ENCODE measurements at places on chromosomes 11 and 22.

DNA sequence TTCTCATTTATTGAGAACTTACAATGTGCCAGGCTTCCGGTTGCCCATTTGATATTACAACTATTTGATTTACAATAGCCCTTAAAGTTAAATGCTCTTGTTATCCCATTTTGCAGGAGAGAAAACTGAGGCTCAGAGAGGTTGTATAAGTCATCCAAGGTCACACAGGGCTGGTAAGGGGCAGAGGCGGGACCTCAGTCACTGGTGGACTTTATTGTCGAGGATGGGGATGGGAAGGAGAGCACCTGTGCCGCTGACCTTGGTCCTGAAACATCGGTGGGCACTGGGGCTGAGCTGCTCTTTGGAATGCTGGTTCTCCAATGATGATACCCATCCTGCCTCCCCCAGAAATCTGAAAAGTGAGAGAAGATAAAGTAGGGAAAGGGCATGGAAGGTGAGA is 265.4 kb downstream of the MIAT start:
- DNase-seq, result no peak

DNA sequence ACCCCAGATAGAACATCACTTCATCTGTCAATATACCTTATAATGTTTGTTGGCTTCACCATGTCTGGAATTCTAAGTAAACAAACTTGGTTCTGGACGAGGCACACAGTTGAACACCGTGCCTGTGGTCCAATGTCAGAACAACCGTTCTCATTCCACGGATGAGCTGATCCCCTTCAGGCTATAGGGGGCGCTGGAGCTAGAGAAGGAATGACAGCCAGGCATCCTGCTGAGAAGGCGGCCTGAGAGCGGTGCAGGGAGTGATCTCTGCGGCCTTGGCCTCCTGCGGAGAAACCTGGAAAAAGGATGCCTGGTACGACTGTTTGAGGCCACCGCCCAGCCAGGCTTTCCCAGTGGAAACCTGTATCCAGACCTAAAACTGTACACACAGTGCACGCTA is 48.7 kb downstream of the FDX1 start:
- DNase-seq, result no peak

DNA sequence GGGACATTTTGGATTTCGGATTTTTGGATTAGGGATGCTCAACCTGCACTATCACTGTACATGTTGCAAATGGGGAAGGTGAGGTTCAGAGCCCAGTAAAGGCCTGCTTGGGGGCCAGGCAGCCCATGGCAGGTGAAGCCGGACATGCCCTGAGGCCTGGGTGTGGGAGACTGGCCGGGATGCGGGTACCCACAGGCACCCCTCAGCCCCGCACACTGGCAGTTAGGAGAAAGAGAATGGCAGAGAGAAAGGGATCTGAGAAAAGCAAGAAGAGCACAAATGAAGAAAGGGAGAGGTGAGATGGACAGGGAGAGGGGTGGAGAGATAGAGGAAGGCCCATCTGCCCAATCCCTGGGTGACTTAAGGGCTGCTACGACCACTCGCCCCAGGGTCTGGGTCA is 52.8 kb downstream of the SCGB1A1 start:
- DNase-seq, result no peak

- no peak for DNase-seq
Measured at GRCh38 chr11:47394322-47395222, 13.8 kb upstream of the SLC39A13 start.

GRCh38 chr11:67415501-67416304 is at the start of gene CARNS1:
Gene CARNS1 (plus strand): TSS chr11:67415678. CDS start chr11:67416200, 522 bp downstream.
- DNase-seq, result no peak

GRCh38 chr22:21832291-21833290 is 34.9 kb downstream of the MAPK1 start:
- peak; percentile 15 for DNase-seq

DNA sequence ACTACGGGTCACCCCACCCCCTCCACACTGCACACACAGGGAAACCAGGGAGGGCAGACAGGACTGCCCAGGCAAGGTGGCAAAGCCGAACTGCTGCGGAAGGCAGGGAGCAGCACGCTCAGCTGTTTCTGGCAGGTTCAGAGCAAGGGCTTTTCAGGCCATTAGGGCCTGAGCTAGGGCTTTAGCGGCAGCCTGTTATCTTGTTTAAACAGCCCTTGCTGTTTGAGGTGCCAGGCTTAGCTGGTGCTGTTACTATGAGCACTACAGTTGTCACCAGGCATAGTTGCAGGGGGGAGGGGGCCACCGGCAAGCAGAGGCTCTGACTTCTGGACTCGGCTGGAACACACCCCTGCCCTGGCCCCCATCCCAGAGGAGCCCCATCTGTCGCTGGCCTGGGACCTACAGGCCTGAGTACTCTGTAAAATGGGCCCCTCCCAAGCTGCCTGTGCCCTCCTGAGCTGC is 34.9 kb downstream of the RSPH14 start:
- no peak for DNase-seq

GRCh38 chr11:114132944-114133394 is 73.5 kb downstream of the ZBTB16 start:
- DNase-seq, result peak; percentile 86

- no peak for DNase-seq
Measured at GRCh38 chr11:73159297-73159696, 17.2 kb upstream of the FCHSD2 start.

DNA sequence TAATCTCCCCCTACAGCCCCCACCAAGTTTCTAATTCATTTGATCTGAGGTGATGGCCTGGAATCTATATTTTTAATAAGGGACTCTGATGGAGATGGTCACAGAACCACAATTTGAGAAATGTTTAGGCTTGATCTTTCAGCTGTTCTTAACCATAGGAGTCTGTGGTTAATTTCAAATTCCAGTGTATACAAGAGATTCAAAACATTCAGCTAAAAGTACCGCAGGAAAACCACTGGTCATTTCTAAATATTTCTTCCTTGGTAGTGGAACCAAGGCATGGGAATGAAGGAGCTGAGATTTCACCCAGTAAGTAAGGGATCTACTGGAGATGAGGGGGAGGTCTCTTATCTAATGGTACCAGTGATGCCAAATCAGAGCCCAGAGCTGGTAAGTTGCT is 18.3 kb upstream of the GALNT18 start:
- no peak for DNase-seq

DNA sequence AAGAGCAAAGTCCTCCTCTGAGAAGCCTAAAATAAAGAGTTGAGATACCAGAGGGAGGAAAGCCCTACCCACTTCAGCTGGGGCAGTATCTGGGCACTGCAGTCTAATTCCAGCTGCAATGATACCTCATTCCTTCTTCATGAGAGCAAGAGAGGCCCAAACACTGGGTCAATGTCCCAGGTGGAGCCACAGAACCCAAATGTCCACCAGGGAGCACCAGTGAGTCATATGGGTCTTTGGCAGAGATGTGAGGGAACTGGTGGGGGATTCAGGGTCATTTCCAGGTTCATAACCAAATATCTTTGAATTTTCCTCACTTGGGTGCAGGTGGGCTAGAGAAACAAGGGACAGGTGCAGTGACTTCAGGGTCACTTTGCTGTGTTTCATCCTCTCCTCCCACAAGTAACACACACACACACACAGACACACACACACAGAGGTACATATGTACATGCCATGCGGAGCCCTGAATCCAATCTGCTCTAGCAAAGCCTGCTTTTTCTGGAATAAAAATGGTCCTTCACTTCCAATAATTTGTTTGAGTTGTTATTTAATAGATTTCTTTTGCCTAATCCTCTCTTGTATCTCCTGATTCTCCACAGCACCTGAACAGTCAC is 585.4 kb downstream of the SOX6 start:
- DNase-seq, result no peak

DNA sequence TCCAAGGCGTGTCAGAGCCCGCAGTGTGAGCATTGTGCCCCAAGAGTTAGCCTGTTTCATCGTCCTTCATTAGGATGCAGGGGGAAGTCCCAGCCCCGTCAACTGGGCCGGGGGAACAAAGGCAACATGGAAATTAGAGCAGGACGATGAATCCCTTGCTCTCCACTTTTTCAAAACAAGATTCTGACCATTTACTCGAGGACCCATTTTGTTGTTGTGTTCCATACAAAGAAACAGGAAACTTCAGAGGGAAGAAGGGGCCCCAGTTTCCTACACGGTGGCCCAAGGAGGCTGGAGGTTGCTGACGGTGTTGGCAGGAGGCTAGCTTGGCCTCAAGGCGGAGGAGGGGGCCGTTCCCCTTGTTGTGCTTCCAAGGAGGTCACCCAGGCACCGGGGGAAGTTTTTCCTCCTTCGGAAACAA is 44.0 kb upstream of the SLC1A2 start:
- no peak for DNase-seq

GRCh38 chr11:894575-895201 is 15.9 kb downstream of the CHID1 start:
- no peak for DNase-seq

DNA sequence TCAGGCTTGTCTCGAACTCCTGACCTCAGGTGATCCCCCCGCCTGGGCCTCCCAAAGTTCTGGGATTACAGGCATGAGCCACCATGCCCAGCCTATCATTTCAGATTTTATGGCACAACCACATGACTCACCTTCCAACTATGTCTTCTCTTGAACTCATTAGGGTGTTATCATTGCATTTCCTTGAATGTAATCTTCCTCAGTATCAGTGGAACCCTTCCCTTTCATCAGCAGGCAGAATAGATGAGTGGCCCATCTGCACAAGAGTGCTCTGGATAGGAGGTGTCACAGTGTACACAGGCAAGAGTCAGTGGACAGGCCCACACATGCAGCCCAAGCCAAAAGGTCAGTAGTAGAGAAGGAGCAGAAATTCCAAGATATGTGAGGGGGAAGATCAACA is 29.1 kb upstream of the AQP11 start:
- DNase-seq, result peak; percentile 83

DNA sequence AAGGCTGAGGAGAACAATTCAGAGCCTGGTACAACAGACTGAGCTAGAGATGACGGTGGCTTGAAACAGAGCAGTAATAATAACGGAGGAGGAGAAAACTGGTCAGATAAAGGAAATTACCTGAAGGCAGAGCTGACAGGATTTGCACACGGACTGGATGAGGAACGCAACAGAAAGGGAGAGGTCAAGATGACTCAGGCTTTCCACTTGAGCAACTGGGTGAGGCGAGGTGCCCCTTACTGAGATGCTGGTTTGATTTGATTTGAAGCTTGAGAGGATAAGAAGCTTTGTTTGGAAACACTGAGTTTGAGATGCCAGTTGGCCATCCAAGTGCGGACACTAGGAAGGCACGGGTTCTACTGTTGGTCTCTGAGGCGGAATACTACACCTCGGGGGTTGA is 35.4 kb upstream of the NRIP3 start:
- no peak for DNase-seq

GRCh38 chr11:87295237-87295636 is 257.5 kb downstream of the TMEM135 start:
- DNase-seq, result no peak

- DNase-seq, result peak; percentile 40
Measured at GRCh38 chr11:58900479-58901420, 38.5 kb upstream of the GLYATL1 start.

GRCh38 chr11:119874660-119875238 is 145.7 kb upstream of the NECTIN1 start:
- DNase-seq, result no peak
